ENCODE measurements at places on chromosomes 4 and X. TPM values are rescaled to one million over a fixed set of nuclear protein-coding genes. Genes with fewer than 3 reads are reported as not detected.

AFM gene
- not detected for total RNA-seq

GRCh38 chrX:65635378-65635777 lies 32.1 kb upstream of the MSN start:
- DNase-seq, result no peak

DNA sequence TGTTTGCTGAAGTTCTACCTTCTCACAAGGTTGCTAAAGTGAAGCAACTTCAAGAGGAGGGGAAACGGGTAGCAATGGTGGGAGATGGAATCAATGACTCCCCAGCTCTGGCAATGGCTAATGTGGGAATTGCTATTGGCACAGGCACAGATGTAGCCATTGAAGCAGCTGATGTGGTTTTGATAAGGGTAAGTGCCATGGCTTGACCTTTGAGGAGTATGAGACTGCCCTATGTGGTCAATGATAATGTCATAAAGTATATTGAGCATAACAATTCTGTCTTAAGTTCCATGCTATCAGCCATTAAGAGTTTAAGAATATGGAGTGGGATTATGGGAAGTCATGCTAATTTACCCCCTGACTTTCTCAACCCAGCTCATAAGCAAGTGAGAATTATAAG lies 61.4 kb upstream of the PGK1 start:
- DNase-seq, result no peak

EXOC1L gene
- not detected for total RNA-seq

TBC1D8B gene
- total RNA-seq, result 2.5 TPM

GRCh38 chrX:928606-929005 lies 283.8 kb downstream of the CRLF2 start:
- no peak for DNase-seq

DNA sequence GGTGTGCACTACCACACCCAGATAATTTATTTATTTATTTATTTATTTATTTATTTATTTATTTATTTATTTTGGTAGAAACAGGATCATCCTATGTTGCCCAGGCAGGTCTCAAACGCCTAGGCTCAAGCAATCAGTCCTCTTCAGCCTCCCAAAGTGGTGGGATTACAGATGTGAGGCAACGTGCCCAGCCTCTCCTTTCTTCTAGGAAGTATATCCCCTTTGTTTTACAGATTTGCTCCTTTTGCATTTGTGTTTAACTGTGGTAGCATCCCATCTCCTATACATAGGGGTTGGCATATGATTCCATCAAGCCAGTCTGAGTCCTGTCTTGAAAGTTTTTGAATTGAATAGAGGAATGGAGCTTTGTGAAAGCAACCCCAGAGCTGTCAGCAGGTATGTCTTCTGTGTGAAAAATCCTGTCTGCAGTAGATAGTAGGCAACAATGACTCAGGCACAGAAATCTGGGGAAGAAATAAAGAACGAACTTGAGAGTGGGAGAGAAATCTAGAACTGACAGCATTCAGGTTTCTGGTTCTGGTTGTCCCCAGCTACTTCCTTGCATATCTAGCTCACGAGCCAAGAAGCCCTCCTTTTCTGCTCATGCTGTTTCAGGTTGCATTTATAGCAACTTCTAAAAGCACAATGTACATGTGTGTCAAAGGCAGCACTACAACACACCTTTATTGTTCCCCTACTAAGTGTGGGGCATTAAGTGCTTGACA lies 113.7 kb upstream of the LSM6 start:
- DNase-seq, result no peak

GRCh38 chrX:100379388-100379986 lies 30.6 kb downstream of the PCDH19 start:
- DNase-seq, result no peak

- DNase-seq, result no peak
Observed at GRCh38 chr4:7320206-7320797, 114.4 kb downstream of the PSAPL1 start.

MAOA gene
- 68.9 TPM for total RNA-seq

DNA sequence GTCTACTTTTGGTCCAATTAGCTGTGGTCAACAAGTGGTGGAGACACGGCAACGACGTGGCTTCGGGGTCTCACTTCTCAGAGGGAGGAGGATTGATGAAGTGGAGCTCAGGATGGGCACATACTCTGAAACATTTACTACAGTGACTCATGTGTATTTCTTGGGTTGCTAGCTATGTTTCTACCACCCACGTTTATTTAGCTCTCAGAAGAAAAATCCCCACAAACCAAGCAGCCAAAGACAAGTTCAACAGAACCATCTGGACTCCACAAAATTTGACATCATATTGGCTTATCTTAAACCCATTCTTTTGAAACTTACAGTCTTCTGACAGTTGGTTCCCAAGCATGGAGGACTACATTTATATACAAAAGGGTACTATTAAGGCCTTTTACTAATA lies 158.0 kb downstream of the CBLL2 start:
- no peak for DNase-seq

DNA sequence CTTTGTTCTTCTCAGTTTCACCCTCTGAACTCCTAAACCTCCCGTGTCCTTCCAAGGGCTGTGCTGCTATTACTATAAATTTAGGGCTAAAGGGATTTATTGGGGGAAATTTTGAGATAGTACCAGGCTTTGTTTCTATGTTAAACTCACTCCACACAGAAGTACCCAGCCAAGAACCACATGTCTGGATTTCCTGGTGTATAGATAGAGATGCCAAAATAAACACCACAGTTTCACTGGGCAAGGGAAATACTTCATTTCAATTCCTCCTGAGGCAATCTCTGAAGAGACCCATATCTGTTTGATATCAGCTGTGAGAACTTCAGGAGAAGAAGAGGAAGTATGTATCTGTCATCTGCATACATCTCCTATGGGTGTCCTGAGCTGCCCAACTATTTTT lies 21.7 kb upstream of the CLNK start:
- DNase-seq, result no peak

- DNase-seq, result no peak
Observed at GRCh38 chr4:17068891-17069290, 170.4 kb upstream of the LDB2 start.
